ENCODE measurements at places on chromosomes 7 and 10. TPM values are rescaled to one million over a fixed set of nuclear protein-coding genes. Genes with fewer than 3 reads are reported as not detected.

- no peak for DNase-seq
Observed at GRCh38 chr7:70134029-70134770, 535.9 kb downstream of the AUTS2 start.

DNA sequence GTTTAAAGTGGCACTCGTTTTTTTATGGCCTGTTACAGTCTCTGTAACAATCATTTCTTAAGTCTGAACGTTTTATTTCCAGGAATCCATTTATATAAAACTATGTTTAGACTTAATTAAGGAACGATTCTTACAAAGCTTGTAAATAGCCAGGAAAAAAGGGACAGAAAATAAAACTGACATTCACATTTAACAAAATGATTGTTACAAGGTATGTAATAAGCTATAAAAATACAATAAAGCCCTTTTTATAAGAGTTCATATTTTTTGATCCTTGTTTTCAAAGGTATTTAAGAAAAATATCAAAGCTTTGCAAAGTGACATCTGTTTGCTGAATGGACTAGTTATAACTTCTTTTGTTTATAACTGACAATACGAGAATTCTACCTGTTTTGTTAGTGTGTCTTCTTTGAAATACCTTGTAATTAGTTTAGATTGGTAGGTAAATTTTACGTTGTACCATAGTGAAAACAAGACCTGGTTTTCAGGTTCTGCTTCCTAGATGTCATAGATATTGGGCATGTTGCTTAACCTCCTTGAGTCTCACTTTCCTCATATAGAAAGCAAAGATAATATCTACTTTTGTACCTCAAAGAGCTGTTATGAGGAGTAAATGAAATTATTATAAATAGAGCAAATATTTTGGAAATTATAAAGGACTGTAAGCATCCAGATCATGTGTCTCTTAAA, 25.8 kb downstream of the BTRC start:
- no peak for DNase-seq

DNA sequence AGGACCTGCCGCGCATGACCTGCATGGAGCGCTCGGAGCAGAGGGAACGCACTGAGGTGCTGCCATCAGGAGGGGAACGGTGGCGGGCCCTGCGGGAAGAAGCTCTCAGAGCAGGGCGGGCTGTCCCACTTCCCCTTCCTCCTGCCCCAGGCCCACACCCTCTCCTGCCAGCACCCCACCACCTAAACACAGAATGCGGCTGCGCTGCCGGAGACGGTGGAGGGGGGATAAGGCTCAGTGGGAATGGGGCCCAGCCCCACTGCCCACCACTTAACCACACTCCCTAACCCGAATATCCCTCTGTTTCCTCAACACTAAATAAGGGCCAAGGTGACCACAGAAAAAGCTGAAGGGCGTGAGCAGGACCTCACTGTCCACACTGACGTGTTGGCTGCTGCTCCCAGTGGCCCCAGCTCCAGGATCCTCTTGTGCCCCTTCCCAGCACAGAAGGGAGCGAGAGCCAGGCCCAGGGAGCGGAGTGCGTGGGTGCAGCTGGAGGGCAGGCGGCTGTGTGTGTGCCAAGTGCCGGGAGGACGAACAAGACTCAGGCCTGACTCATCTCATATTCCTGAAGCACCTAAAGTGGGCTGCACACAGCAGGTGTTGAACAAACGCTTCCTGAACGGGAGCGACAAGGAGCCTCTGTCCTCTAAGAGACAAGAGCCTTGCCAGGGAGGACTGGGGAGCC, 116.8 kb downstream of the MAD1L1 start:
- no peak for DNase-seq

Gene LARP4B
- 33.1 TPM for total RNA-seq

Gene SFTPA1
- total RNA-seq = not detected

DNA sequence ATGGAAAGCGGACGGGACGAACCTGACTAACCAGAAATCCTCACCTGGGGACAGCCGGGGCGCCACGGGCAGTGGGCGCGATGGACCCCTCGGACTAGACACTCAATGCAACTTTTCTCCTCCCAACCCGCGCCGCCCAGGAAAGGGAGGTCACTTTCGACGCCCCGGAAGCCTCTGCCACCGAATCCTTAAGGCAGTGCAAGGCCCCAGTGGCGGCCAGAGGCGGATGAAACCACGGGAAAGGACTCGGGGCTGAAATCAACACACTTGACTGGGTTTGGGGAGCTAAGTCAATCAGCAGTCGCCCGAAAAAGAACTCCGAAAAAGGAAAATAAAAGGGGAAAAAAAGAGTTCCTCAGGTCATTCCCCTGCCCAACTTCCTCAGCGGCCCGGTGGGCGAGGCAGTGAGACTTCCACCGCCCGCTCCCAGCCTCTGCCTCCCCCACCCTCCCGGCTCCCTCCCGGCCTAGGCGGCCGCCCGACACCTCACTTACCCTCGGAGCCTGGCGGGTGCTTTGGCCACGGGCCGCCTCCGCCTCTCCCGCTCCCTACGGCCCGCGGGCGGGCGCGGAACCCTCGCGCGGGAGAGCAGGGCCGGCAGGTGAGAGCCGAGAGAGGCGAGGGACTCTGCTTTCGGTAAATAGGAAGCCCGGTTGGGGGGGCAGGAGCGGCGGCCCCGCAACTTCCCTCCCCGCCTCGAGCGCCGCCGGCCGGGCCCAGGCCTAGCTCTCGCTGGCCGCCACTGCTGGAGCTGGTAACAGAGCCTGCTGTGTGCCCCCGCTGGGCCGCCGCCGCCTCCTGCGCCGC, 518 bp downstream of the WAPL start:
- DNase-seq = peak; percentile 21

GRCh38 chr10:111739874-111740139, 443.8 kb downstream of the GPAM start:
- no peak for DNase-seq

DNA sequence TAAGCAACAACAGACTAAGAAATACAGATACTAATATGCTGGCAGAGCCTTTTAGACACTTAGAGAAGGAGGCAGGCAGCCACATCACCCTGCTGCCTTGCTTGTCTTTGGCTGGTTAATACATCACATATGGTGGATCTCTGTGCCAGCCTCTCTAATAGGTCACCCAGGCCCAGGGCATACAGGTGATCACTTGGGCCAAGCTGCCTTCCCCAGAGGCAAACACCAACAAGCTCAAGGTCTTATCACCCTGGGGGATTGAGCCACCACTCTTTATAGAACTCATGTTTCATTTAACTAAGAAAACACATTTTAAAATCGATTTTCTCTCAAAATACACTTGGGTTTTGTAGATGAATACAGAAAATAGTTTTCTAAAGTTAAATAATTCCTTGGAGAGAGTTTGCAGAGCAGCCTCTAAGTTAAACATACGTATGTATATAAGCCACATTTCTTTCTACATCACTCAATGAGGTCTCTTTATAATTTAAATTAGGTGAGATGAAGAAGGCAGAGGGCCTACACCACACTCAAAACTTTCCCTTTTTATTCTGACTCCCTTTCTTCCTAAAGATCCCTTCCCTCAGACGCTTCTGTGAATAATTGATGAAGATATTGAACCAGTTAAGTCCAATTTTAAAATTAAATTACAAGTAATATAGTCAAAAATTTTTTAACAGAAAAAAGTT, 556.8 kb upstream of the GHITM start:
- DNase-seq = no peak

- no peak for DNase-seq
Observed at GRCh38 chr10:917416-917720, 14.1 kb downstream of the LARP4B start.

Gene TSPAN33
- total RNA-seq = 3.6 TPM

DNA sequence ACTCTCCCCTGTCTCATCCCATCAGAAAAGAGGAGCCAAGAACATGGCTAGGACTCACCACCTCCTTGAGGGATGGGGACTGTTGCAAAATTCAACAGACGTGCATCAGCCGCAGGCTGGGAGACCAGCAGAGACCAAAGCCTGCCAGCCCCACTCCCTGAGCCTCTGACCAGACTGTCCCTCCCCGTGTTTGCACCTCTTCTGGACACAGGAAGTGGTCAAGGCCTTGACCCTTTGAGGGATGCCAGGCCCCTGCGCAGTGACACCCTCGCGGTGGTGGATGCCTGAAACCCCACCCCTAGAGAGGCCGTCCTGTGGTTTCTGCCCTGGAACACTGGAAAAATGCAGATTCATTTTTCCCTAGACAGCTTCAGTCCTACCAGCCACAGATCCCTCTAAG, 128.4 kb upstream of the TCF7L2 start:
- DNase-seq = no peak

DNA sequence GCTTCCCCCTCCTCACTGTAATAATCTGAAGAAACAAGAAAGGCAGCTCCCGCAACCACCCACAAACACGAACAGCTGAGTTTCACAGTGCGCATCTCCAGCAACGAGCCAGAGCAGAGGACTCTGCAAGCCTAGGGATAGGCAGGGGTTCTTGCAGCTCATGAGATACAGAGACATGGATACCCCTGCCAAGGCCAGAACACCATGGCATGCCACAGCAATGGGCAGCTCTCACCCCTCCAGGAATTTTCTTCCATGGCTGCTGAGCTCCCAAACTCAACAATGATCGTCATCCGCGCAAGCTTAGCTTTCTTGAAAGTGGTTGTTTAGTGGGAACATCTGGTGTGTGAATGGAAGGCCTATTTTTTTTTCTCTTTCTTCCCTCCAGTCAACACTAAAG, 637.3 kb downstream of the SORCS3 start:
- no peak for DNase-seq

Data from CD4-positive, alpha-beta T cell (primary cell).